ENCODE measurements at places on chromosomes 3 and 15.

- DNase-seq = no peak
Measured at GRCh38 chr15:41564960-41565502, 6.0 kb downstream of the TYRO3 start.

GRCh38 chr3:151316267-151316991 lies at the start of gene GPR87:
Gene GPR87 (minus strand): TSS chr3:151316820. CDS start chr3:151300100, 16,720 bp downstream.
- peak; percentile 35 for DNase-seq

- DNase-seq = no peak
Measured at GRCh38 chr3:158781849-158782248, 20.0 kb upstream of the MFSD1 start.

DNA sequence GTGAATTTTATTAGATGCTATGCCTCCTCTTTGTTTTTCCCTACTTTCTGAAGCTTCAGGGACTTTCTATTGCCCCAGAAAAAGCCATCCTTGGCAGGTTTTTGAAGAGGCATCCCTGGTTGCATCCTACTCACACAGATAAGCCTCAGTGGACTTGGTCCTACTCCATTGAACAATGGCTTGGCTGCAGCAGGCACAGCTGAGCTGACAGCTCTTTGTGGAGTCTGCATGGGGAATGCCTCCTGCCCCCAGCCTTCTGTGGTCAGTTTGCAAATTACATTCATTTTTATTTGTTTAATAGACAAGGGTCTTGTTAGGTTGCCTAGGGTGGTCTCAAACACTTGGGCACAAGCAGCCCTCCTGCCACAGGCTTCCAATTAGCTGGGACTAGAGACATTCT lies 69.7 kb downstream of the NPAP1 start:
- DNase-seq = no peak

DNA sequence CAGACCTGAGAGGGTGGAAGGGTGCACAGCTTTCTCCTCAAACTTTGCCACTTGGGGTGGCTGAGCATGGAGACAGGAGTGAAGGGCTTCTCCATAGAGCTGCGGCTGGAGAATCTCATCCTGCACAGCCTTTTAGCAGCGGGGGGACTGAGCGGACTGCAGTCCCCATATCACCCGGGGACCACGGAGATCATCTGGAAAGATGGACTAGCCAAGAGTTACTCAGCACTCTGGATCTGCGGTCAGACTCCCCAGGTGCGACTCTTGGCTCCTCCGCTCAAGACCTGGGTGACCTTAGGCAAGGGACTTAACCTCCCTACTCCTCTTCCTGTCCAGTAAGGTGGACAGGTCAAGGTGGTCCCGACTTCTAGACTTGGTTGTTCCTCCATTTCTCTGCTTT lies 125.8 kb upstream of the MEF2A start:
- DNase-seq = no peak

GRCh38 chr15:58227706-58228543 lies 89.7 kb downstream of the AQP9 start:
- no peak for DNase-seq

GRCh38 chr3:179149406-179149867 lies 1.3 kb downstream of the PIK3CA start:
- DNase-seq = no peak

GRCh38 chr3:117820658-117821299 lies 1111.2 kb downstream of the TUSC7 start:
- no peak for DNase-seq

Data from 8988T (cell line).